ENCODE measurements at places on chromosomes 5 and 9. TPM values are rescaled to one million over a fixed set of nuclear protein-coding genes. Genes with fewer than 3 reads are reported as not detected.

DNA sequence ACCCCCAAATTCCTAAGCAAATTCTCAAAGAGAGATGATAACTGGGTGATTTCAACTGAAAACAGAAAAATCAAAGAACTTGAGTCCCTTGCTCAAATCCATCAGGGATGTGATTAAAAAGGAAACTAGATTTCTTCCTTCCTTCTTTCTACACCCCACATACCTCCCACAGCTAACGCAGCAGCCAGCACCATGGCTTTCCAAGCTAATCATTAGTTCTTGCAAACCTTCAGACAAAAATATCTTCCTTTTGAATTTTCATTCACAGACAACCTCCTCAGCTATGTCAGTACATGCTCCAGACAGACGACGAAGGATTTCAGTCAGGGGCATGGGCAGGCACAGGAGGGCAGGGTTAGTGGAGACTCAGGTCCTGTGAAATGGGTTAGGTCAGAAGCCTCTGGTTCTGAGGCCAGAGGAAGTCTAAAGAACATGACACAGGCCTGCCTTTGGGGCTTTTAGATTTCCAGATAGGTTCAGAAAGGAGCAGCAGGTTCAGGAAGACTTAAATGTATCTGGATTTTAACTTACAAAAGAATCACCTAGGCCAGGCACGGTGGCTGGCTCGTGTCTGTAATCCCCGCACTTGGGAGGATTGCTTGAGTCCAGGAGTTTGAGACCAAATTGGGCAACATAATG is 173.7 kb upstream of the NFIB start:
- no peaks in the 10 kb centered on the region for H3K4me1 ChIP-seq
- H3K36me3 ChIP-seq, result no peaks in the 10 kb centered on the region
- no peaks in the 10 kb centered on the region for H3K27me3 ChIP-seq
- DNase-seq, result no peak

- H3K27ac ChIP-seq, result no peak overlapping the region
- no peaks in the 10 kb centered on the region for H3K27me3 ChIP-seq
- no peaks in the 10 kb centered on the region for H3K36me3 ChIP-seq
Observed at GRCh38 chr9:794386-794785, 47.1 kb upstream of the DMRT1 start.

DNA sequence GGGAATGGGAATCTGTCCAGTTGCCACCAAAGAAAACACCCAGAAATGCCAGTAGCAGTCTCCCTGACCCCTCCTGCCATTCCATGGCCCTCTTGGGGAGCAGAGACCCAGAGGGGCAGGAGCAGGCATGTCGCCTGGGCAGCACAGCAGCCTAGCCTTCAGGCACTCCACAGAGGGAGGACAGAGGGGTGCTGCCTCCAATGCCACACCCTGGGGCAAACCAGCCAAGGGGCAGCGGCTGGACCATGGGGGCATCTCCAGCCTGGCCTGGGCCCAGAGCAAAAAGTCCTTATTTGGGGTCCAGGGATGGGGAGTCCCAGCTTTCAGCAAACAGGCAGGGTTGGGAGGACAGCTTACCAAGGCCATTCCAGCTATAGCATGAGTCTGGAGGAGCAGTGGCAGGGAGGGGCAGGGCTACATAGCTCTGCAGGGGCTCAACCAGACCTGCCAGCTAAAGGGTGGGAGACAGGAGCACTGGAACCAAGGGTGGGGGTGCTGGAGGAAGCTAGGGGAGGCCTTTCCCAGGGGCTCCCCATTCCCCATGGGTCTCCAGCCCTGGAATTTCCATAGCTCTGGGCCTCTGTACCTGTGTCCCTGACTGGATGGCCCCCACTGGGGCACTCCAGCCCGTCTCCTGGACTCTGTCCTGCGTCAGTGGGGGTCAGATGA is 6.7 kb downstream of the BRD3 start:
- H3K36me3 ChIP-seq, result no peaks in the 10 kb centered on the region
- no peak overlapping the region for H3K4me3 ChIP-seq
- H3K27ac ChIP-seq, result no peak overlapping the region
- no peak for DNase-seq
- no peaks in the 10 kb centered on the region for H3K27me3 ChIP-seq
- peaks cover 100% of the 10 kb centered on the region for H3K4me1 ChIP-seq

DNA sequence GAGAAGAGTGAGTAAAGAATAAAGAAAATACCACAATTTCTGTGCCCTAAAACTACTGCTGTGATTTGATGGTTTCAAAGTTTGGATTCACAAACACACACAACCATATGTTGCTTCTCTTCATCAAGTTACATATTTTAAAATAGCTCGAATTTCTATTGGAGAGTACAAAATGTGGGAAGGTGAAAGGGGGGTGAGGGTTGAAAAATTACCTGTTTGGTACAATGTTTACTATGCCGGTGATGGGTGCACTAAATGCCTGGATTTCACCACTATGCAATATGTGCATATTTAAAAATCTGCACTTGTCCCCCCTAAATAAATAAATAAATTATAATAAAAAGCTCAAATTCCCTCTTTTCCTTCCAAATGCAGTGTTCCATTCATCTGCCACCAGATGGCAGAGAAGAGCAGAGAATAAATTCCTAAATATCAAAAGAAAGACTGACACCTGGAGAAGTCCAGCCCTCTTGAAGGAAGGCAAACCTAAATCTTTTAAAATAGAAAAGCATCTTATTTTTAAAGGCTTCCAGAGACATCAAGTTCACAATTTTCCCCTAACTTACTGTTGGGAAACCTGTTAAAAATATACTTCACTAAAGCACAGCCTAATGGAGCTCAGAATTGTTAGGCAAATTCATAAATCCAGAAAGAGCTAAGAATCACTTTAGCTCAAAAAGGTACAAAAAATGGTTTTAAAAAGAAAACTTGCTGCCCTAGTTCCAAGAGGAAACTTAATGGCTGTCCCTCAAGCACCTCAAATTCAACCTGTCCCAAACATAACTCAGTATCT is 24.8 kb upstream of the HNRNPA0 start:
- no peak overlapping the region for H3K27ac ChIP-seq
- no peak for DNase-seq

DNA sequence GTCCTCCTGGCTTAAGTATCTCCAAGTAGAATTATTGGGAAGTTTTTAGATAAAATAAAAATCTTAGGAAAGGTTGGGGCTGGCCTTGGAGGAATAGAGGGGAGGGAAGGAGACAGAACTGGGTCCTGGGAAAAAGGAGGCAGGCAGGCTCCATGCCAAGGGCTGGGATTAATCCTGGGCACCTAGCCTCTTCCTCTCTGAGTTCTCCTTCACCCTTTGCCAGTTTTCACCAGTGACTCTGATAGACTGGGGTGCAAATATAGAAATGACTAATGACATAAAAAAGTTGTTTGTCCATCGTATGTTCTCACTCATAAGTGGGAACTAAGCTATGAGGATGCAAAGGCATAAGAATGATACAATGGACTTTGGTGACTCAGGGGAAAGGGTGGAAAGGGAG is 81.9 kb downstream of the RMI1 start:
- H3K36me3 ChIP-seq, result no peaks in the 10 kb centered on the region
- H3K27ac ChIP-seq, result no peak overlapping the region
- DNase-seq, result no peak
- no peaks in the 10 kb centered on the region for H3K27me3 ChIP-seq
- no peak overlapping the region for H3K4me3 ChIP-seq
- H3K4me1 ChIP-seq, result no peaks in the 10 kb centered on the region

- H3K4me3 ChIP-seq, result no peak overlapping the region
- no peaks in the 10 kb centered on the region for H3K36me3 ChIP-seq
- H3K27ac ChIP-seq, result no peak overlapping the region
- no peaks in the 10 kb centered on the region for H3K4me1 ChIP-seq
Observed at GRCh38 chr5:171505473-171506043, 86.1 kb downstream of the FGF18 start.

DNA sequence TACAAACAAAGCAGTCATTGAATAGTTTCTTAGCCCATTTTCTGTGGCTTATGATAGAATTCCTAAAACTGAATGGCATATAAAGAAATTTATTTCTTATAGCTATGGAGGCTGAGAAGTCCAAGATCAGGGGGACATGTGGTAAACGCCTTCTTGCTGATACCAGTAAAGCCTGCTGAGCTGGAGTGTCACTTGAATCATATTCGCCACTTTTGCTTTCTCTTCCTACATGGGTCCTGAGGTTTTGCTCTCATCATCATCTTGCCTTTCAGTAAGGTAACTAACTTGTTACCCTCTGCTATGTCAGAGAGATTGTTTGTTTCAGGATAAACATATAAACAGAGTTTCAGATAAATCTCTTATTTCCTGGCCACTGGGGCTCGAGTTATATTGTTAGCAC is 203.3 kb upstream of the DMRT1 start:
- no peak for DNase-seq
- H3K27me3 ChIP-seq, result no peaks in the 10 kb centered on the region
- no peaks in the 10 kb centered on the region for H3K4me1 ChIP-seq
- H3K4me3 ChIP-seq, result no peak overlapping the region
- H3K27ac ChIP-seq, result no peak overlapping the region
- no peaks in the 10 kb centered on the region for H3K36me3 ChIP-seq

GRCh38 chr5:153147891-153148623 is 342.4 kb upstream of the GRIA1 start:
- H3K4me3 ChIP-seq, result no peak overlapping the region
- no peak overlapping the region for H3K27ac ChIP-seq
- no peaks in the 10 kb centered on the region for H3K36me3 ChIP-seq
- no peaks in the 10 kb centered on the region for H3K27me3 ChIP-seq

DNA sequence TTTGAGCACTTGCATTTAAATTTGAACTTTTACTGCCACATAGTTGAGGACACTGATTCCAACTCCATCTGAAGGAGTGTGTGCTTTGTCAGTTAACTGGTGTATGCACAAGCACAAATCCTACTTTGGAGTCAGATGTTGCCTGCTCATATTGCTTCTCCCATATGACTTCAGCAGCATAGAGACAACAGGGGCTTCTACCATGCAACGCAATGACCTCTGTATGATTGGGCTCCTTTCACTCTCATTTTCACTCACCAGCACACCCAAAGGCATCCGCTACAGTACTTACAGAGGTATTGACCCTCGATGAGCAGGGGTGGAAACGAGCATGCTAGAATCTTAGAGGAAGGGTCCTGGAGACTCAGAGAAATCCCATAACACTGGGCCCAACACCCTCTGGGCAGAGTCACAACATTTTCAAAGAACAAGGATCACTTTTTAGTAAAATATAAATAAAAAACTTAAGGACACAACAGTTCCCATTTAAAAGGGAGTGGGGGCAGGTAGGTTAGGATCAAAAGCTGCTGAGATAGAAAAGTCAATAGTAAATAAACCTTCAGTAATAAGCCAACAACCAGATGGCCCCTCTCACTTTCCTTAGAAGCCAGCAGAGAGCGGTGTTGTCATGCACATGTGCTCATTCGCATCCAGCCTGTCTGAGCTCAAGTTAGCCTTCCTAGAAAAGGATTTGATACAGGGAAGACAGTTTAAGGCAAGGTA is 203.8 kb downstream of the SNCAIP start:
- H3K27ac ChIP-seq, result no peak overlapping the region
- H3K4me1 ChIP-seq, result no peaks in the 10 kb centered on the region
- DNase-seq, result no peak
- no peaks in the 10 kb centered on the region for H3K36me3 ChIP-seq

DNA sequence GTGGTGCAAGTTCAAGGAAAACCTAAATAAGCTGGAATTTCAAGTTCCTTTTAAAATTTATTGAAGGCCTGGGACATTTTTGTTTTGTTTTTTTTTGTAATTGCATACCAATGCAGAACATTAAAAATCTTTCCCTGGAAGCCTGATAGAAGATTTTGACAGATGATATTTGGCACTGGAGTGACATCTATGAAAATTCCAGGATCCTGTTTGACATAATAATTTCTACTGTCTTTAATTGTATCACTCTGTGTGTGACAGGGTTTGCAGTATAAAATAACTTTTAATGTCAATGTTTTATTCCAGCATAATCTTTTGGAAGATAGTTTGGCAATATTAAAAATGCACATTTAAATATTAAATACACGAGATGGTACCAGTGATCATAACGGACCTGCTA is 514.2 kb upstream of the ACO1 start:
- H3K4me1 ChIP-seq, result no peaks in the 10 kb centered on the region
- H3K27me3 ChIP-seq, result no peaks in the 10 kb centered on the region
- no peak overlapping the region for H3K27ac ChIP-seq
- no peak for DNase-seq
- H3K4me3 ChIP-seq, result no peak overlapping the region

- H3K27ac ChIP-seq, result no peak overlapping the region
- no peaks in the 10 kb centered on the region for H3K27me3 ChIP-seq
- DNase-seq, result no peak
- H3K4me1 ChIP-seq, result peaks cover 5% of the 10 kb centered on the region
- no peaks in the 10 kb centered on the region for H3K36me3 ChIP-seq
Observed at GRCh38 chr9:21153336-21154017, 11.8 kb upstream of the IFNW1 start.

DNA sequence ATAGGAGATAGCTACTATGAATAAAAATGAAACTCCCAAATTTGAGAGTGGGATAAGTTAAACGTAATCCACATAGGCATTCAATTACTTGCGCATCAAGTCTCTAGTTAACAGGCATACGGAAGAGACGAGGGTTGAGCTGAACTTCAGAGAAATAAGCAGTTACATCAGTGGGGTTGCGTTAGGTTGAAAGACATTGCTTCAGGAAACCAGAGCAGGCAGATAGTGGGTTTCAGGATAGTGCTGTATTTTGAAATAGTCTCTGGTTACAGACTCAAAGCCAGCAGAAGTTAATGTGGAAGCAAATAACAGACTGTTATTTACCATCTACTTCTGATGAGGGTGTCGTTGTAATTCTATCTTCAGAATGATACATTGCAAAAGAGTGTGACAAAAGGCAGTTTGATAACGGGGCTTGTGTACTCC is 533.4 kb downstream of the PDE4D start:
- H3K27me3 ChIP-seq, result no peaks in the 10 kb centered on the region
- no peaks in the 10 kb centered on the region for H3K36me3 ChIP-seq
- peaks cover 25% of the 10 kb centered on the region for H3K4me1 ChIP-seq
- H3K27ac ChIP-seq, result peak overlapping the region; percentile 77
- H3K4me3 ChIP-seq, result no peak overlapping the region

- no peak for DNase-seq
- H3K36me3 ChIP-seq, result no peaks in the 10 kb centered on the region
- no peak overlapping the region for H3K4me3 ChIP-seq
Observed at GRCh38 chr5:83856881-83857280, 136.2 kb upstream of the HAPLN1 start.

- no peaks in the 10 kb centered on the region for H3K4me1 ChIP-seq
- no peak overlapping the region for H3K27ac ChIP-seq
- no peaks in the 10 kb centered on the region for H3K27me3 ChIP-seq
Observed at GRCh38 chr5:62623271-62623670, 44.7 kb downstream of the LRRC70 start.

- H3K27ac ChIP-seq, result peak within 1 kb of the TSS; percentile 86
- H3K4me1 ChIP-seq, result peaks cover 17% of the 10 kb centered on the region
- DNase-seq, result no peak
- peak within 1 kb of the TSS; percentile 69 for H3K4me3 ChIP-seq
Observed at GRCh38 chr5:154190595-154191304, at the start of gene GALNT10. Gene GALNT10 (plus strand): TSS chr5:154190733. CDS start chr5:154190867, 134 bp downstream.

DNA sequence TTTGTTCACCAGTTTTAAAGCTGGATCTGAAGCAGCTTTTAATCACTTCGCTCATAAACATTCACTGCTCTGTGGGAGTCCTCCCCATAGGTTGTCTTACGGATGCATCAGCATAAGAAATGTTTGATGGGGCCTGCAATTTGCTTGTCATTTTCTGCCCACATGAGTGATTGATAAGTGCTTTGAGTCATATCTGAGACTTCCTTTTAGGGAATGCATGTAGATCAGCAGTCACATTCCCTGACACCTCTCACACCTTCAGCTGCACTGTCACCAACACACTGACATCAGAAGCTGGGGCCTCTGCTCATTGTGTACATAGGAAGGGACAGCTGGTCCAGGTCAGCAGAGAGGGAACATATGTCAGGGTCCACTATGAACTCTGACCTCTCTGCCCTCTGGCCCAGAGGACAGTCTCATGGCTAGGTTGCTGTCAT is 84.1 kb upstream of the SPATA31D4 start:
- no peak for DNase-seq
- no peaks in the 10 kb centered on the region for H3K36me3 ChIP-seq
- H3K27ac ChIP-seq, result no peak overlapping the region
- H3K4me3 ChIP-seq, result no peak overlapping the region
- H3K27me3 ChIP-seq, result no peaks in the 10 kb centered on the region

Gene ANGPTL2
- 8.9 TPM for total RNA-seq

Gene ICE1
- total RNA-seq, result 8.1 TPM

Gene KIAA0825
- total RNA-seq, result 3.4 TPM
